ENCODE measurements at places on chromosomes 13 and 19.

DNA sequence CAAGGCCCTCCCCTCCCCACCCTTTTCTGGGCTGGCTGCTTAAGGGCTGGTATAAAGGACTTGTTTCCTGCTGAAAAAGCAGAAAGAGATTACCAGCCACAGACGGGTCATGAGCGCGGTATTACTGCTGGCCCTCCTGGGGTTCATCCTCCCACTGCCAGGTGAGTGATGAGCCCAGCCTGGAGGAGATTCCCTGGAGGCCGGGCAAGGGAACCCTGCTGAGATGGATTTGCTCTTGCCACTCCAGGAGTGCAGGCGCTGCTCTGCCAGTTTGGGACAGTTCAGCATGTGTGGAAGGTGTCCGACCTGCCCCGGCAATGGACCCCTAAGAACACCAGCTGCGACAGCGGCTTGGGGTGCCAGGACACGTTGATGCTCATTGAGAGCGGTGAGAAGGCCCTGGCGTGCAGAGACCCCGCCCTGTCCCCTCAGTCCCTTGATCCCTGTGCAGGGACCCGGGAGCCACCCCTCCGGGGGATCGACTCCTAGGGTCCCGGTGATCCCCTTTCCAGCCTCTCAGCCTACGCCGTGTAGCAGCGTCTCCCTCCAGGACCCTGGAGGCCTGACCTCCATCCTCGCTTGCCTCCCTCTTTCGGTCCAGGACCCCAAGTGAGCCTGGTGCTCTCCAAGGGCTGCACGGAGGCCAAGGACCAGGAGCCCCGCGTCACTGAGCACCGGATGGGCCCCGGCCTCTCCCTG, at the start of gene CD177:
Gene CD177 (plus strand): TSS at position 81 of the 699 bp plus-strand sequence. CDS start 29 bp downstream, at position 110.
- no peak for DNase-seq

DNA sequence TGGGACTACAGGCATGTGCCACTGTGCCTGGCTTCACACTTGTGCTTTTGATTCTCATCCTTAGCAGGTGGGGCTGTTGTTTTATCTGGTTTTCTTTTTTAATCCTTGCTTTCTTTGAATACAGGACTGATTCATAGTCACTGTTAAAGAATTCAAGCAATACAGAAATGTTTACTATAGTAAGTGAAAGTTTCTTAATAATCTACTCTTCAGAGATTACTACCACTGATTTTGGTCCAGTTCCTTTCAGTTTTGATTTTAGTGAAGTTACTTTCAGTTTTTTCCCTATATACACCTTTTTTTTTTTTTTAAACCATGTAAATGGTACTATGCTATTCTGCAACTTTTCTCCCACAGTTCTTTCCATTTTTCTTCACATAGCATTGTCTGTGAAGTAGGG, 53.6 kb downstream of the GATAD2A start:
- DNase-seq = no peak

GRCh38 chr13:100680131-100680530, 5.5 kb upstream of the TMTC4 start:
- no peak for DNase-seq

DNA sequence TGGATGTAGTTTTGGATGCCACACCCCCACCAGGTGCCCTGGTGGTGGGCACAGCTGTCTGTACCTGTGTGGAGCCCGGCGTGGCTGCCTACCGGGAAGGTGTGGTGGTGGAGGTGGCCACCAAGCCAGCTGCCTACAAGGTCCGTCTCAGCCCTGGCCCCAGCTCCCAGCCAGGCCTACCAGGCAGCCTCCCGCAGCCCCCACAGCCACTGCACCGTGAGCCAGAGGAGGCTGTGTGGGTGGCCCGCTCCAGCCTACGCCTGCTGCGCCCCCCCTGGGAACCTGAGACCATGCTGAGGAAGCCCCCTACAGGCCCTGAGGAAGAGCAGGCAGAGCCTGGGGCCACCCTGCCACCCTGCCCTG, 3.5 kb downstream of the CIC start:
- no peak for DNase-seq

DNA sequence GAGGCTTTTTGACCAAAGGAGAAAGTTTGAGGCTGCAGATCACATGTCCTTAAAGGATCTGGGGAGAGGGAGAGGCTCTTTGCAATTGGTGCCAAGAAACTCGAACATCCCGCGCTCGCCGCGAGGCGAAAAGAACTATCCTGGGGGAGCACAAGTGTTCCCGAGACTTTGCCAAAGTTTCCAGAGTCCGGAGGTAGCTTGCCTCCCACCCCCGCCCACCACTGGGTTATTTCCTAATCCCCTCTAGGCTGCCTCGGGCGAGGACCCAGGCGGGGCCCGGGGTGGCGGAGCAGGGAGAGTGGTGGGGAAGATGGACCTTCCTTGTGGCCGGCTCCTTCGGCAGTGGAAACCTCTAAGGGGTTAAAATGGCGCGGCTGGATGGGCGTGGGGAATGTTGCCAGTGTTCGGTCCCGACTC, 114.5 kb downstream of the KCNRG start:
- DNase-seq = no peak

DNA sequence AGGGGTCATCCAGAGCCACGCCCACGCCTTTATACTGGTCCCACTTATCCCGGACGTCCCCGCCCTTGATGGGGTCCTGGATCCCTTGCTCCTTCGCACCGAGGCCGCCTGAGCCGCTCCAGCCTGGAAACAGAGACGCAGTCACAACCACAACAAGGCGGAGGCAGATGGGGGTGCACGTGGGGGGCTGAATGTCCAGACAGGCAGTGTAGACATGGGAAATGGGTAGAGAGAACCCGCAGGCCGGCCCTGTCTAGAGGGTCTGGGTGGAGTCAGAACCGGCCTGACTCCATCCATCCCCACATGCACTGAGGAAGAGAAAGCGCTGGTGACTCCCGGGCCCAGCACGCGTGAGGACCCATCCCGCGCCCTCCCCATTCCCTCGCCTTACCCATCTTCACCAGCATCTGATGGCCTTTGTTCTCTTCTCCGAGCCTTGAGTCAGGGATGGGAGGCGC, 23.0 kb downstream of the CHERP start:
- DNase-seq = no peak

DNA sequence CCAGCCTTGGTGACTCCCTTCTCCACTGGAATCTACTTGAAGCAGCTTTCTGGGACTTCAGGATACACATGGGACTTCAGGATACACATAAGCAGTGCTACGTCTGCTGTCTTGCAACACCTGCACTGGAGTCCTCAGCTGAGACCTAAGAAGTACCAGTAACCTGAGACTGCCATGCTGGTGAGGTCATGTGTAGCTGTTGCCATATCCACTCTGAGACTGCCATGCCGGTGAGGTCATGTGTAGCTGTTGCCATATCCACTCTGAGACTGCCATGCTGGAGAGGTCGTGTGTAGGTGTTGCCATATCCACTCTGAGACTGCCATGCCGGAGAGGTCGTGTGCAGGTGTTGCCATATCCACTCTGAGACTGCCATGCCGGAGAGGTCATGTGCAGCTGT, 937.9 kb downstream of the EFNB2 start:
- no peak for DNase-seq

DNA sequence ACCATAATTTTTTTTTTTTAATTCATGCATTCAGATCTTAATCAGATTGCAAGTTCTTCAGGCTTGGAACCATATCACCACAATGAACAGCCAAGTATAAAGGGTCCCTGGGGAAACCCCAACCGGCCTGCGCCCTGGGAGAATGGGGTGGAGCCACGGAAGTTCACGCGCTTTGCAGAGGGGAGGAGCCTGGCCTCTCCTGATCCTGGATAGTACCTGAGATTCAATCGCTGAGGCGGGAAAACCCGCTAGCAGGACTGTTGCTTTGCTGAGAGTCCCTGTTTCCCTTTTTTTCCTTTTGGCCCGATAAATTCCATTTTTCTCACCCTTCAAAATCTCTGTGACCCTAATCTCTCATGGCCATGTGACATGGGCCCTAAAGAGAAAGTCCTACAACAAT, 385.1 kb downstream of the IRS2 start:
- no peak for DNase-seq

GRCh38 chr19:28224441-28224840, 988.5 kb downstream of the UQCRFS1 start:
- no peak for DNase-seq

DNA sequence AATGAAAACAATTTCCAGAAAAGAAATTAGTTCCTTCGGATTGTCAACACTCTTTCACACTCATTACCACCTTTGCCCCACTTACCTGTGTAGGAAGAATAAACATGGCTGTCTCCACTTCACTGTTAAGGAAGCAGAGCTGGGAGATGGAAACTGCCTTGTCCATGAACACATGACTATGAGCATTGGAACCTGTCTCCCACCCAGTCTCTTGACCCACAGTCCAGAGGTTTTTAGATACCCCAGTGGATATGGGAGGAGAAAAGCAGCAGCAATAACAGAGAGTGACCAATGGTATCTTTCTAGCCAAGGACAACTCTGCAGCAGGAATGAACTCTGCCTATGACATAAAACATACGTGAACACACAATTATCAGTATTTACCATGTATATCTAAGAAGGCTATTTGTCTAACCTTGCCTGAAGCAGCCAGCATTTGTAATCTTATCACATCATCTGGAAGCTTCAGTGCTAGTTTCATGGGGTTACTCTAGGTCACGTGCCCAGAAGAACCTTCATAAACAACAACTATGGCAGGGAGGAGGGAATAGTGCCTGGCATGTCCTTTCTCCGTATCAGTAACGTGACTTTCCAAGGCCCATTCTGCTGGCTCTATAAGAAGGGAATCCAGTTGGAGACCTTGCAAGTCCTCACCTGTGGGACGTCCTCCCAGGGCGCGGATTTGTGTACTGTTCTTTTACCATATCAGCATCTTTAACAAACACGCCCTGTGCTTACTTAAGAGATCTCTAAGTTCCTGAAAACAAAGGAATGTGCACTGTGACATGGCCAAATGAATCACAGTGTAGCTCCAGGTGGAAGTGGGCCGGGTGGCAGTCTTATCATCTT, 221.8 kb upstream of the UBL3 start:
- DNase-seq = no peak

GRCh38 chr19:29212356-29212647, 649 bp downstream of the UQCRFS1 start:
- no peak for DNase-seq

DNA sequence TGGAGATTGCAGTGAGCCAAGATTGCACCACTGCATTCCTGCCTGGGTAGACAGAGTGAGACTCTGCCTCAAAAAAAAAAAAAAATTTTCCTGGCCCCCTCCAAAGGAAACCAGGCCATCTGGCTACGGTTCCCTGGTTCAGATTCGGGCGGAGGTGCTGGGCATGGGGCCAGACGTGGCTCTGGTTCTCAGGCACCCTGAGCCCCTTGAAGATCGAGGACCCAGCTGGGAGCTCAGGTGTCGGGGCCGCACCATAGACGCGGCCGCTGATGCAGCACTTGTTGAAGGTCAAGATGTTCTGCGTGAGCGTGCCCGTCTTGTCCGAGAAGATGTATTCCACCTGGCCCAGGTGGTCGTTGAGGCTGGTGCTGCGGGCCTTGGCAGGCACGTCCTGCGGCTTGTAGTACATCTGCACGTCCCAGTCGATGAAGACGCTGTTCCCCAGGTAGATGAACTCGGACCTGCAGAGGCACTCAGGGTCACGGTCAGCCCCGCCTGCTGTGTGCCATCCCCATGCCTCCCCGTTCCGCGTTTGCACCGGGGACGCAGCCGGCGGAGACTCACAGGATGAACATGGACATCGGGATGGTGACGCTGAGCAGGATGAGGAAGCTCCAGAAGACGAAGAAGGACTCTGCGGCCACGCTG, 12.3 kb downstream of the ATP8B3 start:
- DNase-seq = no peak

DNA sequence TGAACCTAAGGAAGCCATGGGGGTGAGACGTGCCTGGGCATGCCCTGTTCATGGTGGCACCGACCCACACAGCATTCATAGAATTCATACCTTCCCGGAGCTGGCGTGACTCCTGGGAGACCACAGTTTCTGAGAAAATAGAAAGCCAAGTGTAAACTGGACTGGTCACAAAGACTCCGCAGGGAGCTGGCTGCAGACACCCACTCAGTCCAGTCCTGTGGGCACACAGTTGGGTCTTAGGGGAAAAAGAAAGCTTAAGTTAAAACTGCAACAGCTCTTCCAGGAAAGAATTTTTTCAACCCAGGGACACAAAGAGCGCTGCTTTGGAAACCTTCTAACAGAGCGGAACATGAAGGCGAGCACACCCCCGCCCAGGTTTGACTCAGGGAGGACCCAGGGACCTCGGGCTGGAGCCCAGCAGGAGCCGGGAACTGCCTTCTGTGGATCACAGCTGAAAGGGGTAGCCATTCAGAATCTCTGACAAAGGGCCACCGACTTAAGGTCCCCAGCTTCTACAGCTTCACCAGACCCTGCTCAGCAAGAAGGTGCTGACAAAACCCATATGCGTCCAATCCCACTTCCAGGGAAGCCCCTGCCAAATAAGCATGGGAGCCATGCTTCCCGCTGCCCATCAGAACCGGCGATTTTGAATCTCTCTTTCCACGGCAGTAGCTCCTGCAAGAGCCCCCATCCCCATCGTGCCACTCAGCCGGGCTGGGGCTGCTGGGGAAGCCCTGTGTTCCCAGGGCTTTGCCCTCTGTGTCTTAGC, 183.7 kb downstream of the COL4A1 start:
- DNase-seq = no peak

- no peak for DNase-seq
These were observed 7.1 kb upstream of the DPP9 start for GRCh38 chr19:4730740-4731171.

DNA sequence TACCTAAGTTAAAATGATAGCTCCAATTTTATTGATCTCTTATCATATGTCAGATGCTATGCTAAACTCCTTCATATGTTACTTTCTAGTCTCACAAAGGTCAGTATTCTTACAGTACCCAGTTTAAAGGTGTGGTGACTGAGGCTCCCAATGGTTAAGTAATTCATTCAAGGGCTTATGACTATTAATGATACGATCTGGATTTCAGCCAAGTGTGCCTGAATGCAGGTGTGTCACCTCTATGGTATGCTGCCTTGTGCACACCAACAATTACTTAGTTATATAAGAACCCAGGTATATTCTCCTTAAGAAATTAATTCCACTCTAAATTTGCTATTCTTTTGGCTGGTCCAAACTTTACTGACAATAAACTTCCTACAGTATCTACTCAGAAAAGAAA, 84.6 kb upstream of the TRPC4 start:
- DNase-seq = no peak

DNA sequence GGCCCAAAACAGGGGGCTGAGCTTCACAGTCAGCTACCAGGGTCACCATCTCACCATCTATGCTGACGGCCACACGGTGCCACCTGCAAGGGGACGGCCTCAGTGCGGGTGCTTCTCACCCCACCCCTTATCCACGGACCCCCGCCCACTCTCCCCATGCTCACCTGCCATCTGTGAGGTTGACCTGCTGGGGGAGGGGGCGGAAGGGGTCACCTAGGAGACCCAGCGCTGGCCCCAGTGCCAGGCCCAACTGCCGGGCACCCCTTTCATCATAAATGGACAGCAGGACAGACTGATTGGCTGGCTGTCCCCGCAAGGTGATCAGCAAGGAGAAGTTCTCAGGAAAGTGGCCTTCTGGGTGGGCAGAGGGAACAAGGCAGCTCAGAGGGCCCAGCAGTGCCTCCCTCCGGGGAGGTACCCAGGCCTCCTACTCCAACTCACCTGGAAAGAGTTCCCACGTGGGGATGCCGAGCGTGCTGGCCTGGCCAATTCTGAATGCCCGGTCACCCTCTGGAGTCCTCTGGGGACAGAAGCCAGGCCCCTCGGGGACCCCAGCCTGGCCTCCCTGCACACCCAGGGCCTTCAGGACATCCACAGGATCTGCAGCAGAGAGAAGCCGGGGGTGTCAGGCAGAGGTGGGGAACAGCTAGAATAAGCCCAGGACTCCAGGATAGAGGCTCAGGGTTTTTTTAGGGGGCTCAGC, 4.5 kb downstream of the COL5A3 start:
- DNase-seq = no peak
